ENCODE measurements at places on chromosomes 6 and 20.

GRCh38 chr6:38153798-38154345 is 334.3 kb downstream of the ZFAND3 start:
- peak; percentile 51 for DNase-seq

DNA sequence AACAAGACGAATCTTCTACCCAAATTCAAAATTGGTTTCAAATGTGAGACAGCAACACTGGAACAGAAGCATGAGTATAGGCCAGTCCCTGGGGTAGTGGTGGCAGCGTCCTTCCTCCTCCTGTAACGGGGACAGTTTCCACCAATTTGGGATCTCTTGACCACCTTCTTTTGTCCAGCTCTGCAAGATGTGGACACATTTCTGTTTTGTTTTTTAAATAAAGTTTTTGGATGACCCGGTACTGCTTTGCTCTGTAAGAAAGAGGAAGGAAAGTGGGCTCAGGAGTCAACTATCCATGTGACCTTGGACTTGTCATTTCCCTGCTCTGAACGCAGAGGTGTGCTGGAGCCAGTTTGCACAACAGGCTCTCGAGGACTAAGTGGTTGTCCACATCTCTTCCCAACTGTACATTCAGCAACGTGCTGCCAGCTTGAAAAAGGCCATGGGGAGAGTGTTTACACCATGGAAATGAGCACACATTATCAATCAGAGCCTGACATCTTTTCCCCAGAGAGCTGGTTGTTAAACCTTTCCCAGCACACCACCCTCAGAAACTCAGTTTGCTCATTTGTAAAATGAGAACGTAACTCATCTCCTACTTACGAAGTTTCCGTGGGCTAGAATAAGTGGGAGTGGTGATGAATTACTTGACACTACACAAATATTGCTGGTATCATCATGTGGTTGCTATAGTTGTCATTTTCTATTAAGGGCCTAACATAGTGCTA is 66.5 kb downstream of the ADTRP start:
- DNase-seq, result peak; percentile 93

GRCh38 chr6:81799323-81799722 is 46.8 kb upstream of the TENT5A start:
- no peak for DNase-seq

- no peak for DNase-seq
Measured at GRCh38 chr6:130913120-130913519, 85.9 kb downstream of the SMLR1 start.

GRCh38 chr6:100891079-100891478 is 9.9 kb upstream of the ASCC3 start:
- no peak for DNase-seq

DNA sequence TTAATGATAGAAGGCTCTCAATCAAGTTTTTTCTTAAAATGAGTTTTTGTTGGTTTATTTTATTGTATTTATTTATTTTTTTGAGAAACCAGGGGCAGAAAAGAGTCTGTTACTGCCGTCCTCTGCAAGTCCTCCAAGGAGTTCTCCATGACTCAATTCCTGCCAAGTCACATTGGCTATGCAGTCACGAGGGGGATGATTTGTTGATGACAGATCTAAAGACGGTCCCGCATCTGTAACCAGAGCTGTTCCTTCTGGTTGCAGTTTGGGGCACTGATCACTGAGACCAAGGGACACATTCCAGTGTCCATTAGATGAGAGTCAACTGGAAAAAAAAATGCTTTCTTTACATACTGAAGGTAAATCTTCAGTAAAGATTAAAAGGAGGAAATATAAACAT is 13.9 kb upstream of the TSHZ2 start:
- no peak for DNase-seq

Data from inflammatory macrophage treated with lipopolysaccharide for 1 hour (primary cell).